ENCODE measurements at places on chromosomes 13 and 19.

GRCh38 chr19:13951799-13952153 is 533 bp upstream of the DCAF15 start:
- DNase-seq: no peak

GRCh38 chr13:39167018-39167417 is 128.8 kb downstream of the NHLRC3 start:
- DNase-seq: no peak

GRCh38 chr13:112885242-112885781 is 83.7 kb upstream of the MCF2L start:
- DNase-seq: no peak

DNA sequence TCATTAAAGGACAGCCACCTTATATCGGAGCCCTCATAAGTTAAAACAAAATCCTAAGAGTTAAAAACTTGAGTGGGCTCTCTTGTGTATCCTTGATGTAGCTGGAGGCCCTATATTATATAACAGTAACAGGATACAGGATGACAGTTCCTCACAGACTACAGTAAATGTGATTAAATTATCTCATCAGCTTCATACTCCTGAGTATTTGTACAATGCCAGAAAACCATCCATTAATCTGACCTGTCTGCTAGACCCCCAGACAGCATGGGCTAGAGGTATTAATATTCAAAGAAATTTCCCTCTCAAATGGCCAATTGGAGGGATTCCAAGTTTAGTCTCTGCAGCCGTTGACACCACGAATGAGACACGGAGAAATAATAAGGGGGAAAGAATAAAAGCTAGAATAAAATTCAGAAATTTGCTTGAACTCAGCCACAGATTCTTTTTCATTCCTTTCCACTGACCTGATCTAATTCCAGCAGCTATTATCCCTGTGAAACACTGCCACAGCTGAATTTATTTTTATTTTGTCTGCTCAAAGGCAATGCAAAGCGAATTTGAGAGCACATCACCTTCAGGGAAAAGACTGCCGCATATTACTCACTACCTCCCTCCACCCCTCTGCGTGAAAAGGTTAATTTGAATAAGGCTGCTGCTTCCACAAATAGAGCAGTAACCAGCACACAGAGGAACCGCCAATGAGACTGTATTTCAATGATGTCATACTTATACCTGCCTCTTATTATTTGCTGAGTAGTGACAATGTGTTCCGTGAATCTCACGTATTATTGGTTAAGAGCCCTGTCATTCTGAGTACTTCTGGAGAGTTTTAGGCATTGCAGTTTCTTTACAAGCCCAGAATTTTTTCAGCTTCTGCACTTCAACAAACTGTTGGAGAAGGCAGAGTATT is 155.9 kb upstream of the KLF12 start:
- no peak for DNase-seq

- no peak for DNase-seq
Measured at GRCh38 chr13:110980921-110981320, 66.1 kb upstream of the ANKRD10 start.

GRCh38 chr19:11781295-11782057 is 14.7 kb downstream of the ZNF441 start:
- no peak for DNase-seq
